ENCODE measurements at places on chromosomes 1 and 21. TPM values are rescaled to one million over a fixed set of nuclear protein-coding genes. Genes with fewer than 3 reads are reported as not detected.

- no peak for DNase-seq
- H3K27me3 ChIP-seq, result peaks cover 10% of the 10 kb centered on the region
- H3K4me1 ChIP-seq, result peaks cover 5% of the 10 kb centered on the region
- H3K4me3 ChIP-seq, result no peak overlapping the region
- H3K27ac ChIP-seq, result no peak overlapping the region
- no peaks in the 10 kb centered on the region for H3K36me3 ChIP-seq
These were observed 566.8 kb upstream of the TMPRSS15 start for GRCh38 chr21:18970416-18970815.

DNA sequence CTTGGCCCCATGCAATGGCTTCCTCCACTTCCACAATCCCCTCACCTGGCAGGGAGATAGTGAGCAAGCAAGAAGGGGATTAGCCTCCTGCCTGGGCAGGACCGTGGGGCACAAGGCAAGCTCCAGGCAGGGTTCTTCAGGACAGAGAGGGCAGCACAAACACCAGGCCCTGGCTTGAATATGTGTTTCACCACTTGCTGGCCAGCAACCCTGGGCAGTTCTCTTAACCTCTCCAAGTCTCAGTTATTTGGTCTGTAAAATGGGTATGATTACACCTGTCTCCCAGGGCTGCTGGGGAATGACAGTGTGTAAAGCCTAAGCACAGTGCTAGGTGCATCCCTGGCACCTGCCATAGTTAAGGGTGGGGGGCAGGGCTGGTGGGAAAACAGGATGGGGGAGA lies 31.9 kb downstream of the H3-3A start:
- H3K4me1 ChIP-seq, result peaks cover 5% of the 10 kb centered on the region
- no peak for DNase-seq
- no peak overlapping the region for H3K27ac ChIP-seq

DNA sequence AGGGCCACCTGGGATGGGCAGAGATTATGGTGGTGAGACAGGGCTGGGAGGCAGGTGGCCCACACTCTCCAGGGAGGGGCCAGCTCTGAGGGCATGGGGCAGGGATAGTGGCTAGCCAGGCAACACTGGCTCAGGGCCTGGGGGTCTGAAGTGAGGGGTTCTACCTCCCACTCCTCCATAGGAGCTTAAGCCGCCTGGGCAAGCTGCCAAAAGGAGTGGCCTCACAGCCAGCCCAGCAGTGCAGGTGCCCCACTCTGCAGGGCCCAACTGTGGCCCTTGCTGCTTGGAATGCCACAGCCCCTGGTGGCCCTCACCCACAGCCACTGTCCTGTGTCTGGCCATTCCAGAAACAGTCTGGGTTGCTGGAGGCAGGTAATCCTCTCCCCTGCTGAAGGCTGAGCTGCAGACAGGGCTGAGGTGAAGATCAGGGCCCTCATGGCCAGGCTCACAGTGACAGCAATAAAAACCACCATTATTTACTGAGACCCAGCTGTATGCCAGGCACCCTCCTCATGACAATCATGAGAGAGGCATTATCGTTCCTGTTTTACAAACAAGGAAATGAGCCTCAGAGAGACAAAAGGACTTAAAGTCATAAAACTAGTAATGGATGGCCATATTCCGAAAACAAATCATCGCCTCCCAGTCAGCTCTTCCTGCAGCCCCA lies 31.0 kb downstream of the KIF21B start:
- H3K27me3 ChIP-seq, result no peaks in the 10 kb centered on the region
- DNase-seq, result no peak

Gene DNAJC6
- 19.4 TPM for total RNA-seq

DNA sequence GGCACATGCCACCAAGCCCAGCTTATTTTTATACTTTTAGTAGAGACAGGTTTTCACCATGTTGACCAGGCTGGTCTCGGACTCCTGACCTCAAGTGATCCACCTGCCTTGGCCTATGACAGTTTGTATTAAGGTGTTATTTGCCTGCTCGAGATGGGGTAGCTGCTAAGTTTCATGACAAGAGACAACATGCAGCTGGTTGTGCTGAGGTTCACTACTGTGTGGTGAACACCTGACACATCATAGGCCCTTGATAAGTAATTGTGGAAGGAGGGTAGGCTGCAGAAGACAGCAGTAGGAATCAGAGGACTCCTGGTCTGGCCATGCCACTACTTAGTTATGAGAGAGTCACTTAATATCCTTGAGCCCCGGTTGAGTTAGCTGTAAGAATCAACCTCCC lies 46.2 kb downstream of the PLPP3 start:
- H3K27ac ChIP-seq, result no peak overlapping the region
- H3K4me1 ChIP-seq, result peaks cover 19% of the 10 kb centered on the region
- no peak overlapping the region for H3K4me3 ChIP-seq
- peaks cover 38% of the 10 kb centered on the region for H3K36me3 ChIP-seq

GRCh38 chr1:17676387-17677060 lies 78.6 kb upstream of the ACTL8 start:
- H3K27me3 ChIP-seq, result no peaks in the 10 kb centered on the region
- DNase-seq, result no peak
- H3K27ac ChIP-seq, result no peak overlapping the region
- peaks cover 6% of the 10 kb centered on the region for H3K36me3 ChIP-seq
- no peak overlapping the region for H3K4me3 ChIP-seq

- H3K4me3 ChIP-seq, result no peak overlapping the region
- H3K36me3 ChIP-seq, result no peaks in the 10 kb centered on the region
- no peak for DNase-seq
- H3K27me3 ChIP-seq, result no peaks in the 10 kb centered on the region
These were observed 619.4 kb upstream of the ADAMTS5 start for GRCh38 chr21:27586326-27586725.

GRCh38 chr1:226912587-226913176 lies 27.4 kb upstream of the COQ8A start:
- no peak for DNase-seq
- H3K27ac ChIP-seq, result no peak overlapping the region
- no peaks in the 10 kb centered on the region for H3K4me1 ChIP-seq
- no peak overlapping the region for H3K4me3 ChIP-seq
- H3K27me3 ChIP-seq, result no peaks in the 10 kb centered on the region

Gene RIPPLY3
- 0.54 TPM for total RNA-seq

DNA sequence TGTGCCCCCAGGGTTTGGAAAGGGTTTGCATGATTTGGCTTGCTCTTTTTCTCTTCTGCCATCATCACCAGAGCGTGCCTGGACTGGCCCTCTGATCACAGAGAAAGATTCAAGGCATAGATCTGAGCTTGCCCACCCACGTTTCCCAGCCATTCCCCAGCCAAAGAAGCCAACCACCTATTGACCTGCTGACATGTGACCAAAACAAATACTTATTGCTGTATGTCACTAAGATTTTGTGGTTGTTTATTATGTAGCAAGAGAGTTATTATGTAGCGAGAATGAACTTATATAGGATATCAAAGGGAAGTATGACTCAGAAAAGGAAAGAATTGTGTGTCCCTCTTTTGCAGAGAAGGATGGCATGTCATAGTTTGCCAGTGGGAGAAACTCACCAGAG lies 59.9 kb downstream of the UBE2U start:
- no peaks in the 10 kb centered on the region for H3K36me3 ChIP-seq
- DNase-seq, result no peak
- H3K4me3 ChIP-seq, result no peak overlapping the region
- H3K27me3 ChIP-seq, result peaks cover 4% of the 10 kb centered on the region
- H3K4me1 ChIP-seq, result peaks cover 13% of the 10 kb centered on the region
- H3K27ac ChIP-seq, result no peak overlapping the region

DNA sequence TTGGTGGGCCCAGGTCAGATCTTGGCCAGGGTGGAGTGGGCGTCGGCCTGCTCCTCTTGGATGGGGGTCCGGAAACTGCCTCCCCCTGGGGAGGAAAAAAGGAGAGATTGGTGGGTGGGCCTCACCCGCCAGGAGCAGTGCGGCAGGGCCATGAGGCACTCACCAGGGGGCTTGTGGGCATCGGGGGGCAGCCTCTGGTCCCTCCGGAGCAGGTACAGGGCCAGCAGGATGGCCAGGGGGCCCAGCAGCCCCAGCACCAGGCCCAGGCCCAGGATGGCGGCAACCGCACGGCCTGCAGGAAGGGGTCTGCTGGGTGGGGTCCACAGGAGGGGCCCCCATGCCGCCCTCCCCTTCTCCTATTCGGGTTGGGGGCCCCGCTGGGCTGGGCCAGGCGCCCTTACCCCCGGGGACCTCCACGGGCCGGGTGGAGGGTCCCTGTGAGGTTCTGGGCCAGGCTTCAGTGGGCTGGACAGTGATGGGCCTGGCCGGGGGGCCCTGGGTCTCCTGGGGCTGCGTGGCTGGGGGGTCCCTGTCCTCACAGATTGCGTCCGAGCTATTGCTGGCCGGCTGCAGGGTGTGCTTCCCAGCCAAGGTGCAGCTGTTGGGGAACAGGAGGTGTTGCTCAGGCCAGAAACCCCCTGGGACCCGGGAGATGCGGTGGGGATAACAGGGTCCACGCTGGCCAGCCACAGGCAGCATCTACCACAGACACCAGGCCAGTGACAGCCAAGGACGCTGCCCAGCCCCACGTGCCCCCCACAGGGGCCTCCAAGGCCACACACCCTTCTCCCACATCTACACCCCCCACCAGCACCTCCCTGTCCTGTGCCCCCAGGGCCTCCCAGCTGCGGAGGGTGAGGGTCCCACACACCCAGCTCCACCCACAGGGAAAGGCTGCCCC lies 2.2 kb downstream of the TNFRSF4 start:
- peaks cover 5% of the 10 kb centered on the region for H3K36me3 ChIP-seq
- H3K4me1 ChIP-seq, result peaks cover 2% of the 10 kb centered on the region
- no peak for DNase-seq
- H3K4me3 ChIP-seq, result no peak overlapping the region
- H3K27me3 ChIP-seq, result peaks cover 15% of the 10 kb centered on the region

- H3K4me1 ChIP-seq, result peaks cover 7% of the 10 kb centered on the region
- no peaks in the 10 kb centered on the region for H3K36me3 ChIP-seq
- no peak overlapping the region for H3K27ac ChIP-seq
- H3K27me3 ChIP-seq, result peaks cover 8% of the 10 kb centered on the region
- no peak for DNase-seq
These were observed 56.8 kb upstream of the HTR1D start for GRCh38 chr1:23274134-23274505.

DNA sequence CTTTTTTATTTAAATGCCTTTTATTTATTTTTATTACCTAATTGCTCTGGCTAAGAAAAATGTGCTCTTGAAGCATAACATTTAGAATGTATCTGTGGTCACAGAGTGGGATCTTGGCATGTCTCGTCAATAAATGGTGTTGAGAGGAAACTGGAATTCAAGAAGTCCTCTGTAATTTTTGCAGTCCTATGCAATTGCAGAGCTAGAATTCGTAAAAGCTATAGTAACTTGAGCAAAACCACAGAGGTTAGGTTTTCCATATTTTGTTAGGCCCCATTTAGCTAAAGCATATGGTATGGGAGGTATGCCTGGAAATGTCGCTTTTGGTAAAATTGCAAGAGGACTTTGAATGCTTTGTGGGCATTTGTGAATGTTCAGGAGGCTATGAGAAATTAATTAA lies 466.7 kb upstream of the NFIA start:
- no peak overlapping the region for H3K4me3 ChIP-seq
- no peaks in the 10 kb centered on the region for H3K4me1 ChIP-seq
- H3K27me3 ChIP-seq, result peaks cover 16% of the 10 kb centered on the region

GRCh38 chr1:110515891-110516290 lies 3.1 kb downstream of the KCNA10 start:
- H3K4me1 ChIP-seq, result peaks cover 9% of the 10 kb centered on the region
- H3K27me3 ChIP-seq, result peaks cover 18% of the 10 kb centered on the region
- no peak overlapping the region for H3K4me3 ChIP-seq
- DNase-seq, result no peak

DNA sequence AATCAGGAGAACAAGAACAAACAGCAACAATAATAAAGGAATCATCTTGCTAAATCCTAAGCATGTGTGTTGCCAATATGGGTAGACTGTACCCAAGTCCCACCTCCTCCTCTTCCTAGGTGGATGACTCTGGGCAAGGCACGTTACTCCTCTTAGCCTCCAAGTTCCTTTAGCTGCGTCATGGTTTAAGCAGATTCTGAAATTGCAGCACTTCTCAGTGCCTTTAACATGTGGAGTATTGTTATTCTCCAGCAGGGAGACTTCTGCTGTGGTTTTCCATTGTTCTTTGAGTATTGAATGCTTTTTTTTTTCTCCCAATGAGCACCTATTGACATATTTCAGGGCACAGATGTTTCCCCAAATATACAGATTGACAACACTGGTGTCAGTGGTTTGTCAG lies 15.5 kb downstream of the ARHGEF10L start:
- peaks cover 22% of the 10 kb centered on the region for H3K4me1 ChIP-seq
- no peak overlapping the region for H3K4me3 ChIP-seq
- no peaks in the 10 kb centered on the region for H3K36me3 ChIP-seq
- no peaks in the 10 kb centered on the region for H3K27me3 ChIP-seq

Gene KRTAP21-2
- not detected for total RNA-seq

Gene SOD1
- total RNA-seq, result 154 TPM

GRCh38 chr1:172004671-172005070 lies 163.4 kb downstream of the DNM3 start:
- DNase-seq, result no peak
- H3K27me3 ChIP-seq, result no peaks in the 10 kb centered on the region
- H3K4me3 ChIP-seq, result no peak overlapping the region
- peaks cover 29% of the 10 kb centered on the region for H3K4me1 ChIP-seq
- peaks cover under 1% of the 10 kb centered on the region for H3K36me3 ChIP-seq

Measured in mesothelial cell of epicardium (in vitro differentiated cells).